ENCODE measurements at places on chromosomes 12 and 14.

GRCh38 chr12:58067610-58068387, 126.4 kb downstream of the ATP23 start:
- DNase-seq, result no peak

- no peak for DNase-seq
Observed at GRCh38 chr12:132450418-132451171, 39.4 kb upstream of the FBRSL1 start.

DNA sequence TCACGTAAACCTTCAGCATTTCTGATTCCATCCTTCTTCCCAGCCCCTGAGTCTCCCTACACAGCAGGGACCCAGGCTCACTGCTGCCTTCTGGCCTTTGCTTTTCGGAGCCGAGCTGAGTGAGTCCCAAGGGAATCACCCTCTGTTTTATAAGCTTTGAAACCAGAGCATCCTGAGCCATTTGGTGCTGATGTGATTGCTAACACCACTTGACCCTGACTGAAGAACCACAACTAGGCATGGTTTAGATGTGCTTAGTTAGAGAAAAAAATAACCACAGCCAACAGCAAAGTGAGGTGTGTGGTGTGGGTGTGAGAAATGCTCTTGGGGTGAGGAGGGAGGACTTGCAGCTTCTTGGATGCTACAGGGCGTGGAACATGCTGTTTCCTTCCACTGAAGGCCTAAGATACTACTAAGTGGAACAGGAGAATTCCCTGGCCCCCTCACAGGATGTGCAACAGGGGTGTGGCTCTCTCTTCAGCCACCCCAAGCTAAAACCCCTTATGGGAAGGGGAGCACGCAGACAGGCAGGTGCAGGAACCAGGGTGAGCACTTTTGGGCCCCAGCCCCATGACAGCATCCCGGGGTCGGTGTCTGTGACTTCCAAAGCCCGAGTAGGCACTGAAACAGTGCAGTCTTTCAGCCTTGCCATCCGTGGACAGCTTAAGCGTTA, at the start of gene TC2N:
TC2N (minus strand) TSS at position 221 of the 673 bp plus-strand sequence. CDS start 53,767 bp downstream, outside the sequence.
- DNase-seq, result no peak

- DNase-seq, result no peak
Observed at GRCh38 chr12:26205941-26206340, 10.6 kb downstream of the SSPN start.

DNA sequence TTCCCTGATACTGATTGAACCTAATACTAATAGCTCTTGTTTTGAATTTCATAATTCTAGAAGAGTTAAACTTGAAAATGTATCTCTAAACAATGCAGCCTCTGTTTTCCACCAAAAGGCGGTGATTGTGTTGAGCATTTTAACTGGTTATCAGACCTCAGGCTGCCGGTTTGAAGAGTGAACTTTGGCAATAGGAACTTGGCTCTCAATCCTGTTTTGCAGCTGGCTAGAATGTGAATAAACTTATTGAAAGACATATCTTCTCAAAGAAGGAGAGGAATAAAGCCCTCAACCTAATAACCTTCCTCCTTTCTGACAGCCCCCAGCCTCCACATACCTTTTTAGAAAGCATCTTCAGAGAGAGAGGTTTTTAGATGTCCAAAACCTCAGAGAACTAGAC, 105.4 kb downstream of the SRGAP1 start:
- no peak for DNase-seq

DNA sequence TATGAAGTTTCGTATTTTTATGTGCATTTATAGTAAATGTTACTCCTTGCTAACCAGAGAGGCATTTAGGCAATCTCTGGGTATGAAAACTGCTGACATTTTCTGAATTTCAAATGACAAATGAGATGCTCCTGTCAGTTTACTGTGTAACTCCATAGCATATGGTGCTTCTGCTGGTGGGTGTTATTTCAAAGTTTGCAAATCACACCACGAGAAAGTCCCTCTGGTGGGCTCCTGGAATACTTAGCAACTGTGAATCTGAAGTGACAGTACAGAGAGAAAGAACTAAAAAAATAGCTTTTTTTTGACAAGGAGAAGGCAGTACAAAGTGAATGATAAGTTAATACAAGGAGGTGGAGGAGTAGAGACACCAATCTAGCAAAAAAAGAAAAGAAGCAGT, 161.5 kb downstream of the DERA start:
- DNase-seq, result no peak

DNA sequence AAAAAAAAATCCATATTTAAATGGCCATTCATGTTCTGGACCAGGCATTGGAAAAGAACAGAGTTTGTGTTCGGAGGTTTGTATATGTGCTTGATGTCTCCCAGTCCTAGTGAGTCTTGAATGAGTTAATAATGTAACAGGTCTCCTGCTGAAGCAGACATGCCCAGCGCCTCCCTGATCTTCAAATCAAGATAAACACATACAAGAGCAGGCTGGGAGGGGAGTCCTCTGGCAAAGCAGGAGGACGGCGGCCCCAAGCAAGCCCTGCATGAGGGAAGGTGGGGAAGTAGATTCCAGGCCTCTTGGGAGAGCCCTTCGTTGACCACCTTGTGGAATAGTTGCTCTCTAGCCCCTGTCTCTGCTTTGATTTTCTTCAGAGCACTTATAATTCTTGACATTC, 156.3 kb downstream of the ZFP36L1 start:
- no peak for DNase-seq

DNA sequence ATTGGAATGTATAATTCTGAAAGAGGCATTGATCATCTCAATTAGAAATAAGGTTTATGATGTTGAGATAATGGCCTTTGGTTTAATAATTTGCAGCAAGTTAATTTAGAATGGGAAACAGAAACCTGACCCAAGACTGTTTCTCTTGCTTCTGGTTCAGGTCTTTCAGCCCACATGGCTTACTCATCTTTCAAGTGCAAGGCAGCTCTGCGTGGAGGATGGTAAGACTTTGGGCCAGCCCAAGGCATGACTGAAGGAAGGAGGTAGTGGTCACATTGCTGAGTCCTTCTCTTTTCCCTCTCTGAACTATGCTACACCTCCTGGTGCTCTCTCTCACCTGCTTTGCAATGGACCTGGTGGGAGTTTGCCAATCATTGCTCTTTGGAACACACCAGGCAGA, 98.7 kb downstream of the CAND1 start:
- DNase-seq, result no peak

GRCh38 chr14:30225176-30225575, 297.5 kb upstream of the PRKD1 start:
- no peak for DNase-seq

GRCh38 chr14:75246546-75247285, 31.9 kb upstream of the FOS start:
- no peak for DNase-seq

DNA sequence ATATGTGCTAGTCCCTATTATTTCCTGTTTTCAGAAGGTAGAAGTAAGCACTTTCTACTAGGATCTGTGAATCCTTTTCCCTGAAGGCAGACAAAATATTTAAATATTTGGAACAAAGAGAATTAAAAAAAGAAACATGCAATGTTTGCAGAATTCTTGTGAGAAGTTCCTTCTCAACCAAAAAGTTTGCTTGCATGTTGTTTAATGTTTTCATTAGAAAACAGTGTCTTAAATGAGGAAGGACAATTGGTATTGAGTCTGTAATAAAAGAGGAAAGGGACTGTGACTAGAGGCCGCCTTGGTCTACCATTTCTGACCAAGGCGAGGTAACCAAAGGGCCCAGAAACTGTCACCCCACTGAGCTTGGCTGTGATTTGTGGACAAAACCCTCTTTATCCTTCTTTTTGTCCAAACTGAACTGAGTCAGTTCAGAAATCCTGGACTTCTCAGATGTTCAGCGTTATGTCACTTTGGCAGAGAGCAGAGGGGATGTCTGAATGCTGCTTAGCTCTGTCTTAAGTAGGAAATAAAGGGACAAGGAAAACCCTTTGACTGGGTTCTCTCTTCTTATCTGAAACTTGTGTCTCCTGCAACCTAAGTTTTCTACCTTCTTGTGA, 129.8 kb upstream of the CPM start:
- DNase-seq, result no peak

DNA sequence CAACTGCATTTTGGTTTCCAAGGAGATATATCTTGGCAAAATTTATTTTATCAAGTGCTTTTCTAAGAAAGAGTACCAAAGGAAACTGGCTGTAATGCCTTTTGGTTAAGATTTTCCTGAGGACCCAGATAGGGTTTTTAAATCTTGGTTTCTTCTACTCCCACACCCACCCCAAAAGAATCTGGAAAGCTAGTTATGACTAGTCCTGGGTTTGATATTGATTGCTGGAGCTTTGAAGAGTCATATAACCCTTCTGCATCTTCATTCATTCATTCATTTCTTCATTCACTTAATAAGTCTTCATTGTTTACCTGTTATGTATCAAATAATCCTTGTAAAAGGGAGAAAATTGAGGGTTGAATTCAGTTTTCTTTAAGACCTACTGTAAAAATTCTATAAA, 425.2 kb downstream of the PCNX1 start:
- DNase-seq, result no peak

- DNase-seq, result no peak
Observed at GRCh38 chr12:54239620-54240019, 40.3 kb downstream of the CBX5 start.

- DNase-seq, result no peak
Observed at GRCh38 chr14:39739796-39740195, 307.6 kb upstream of the FBXO33 start.

DNA sequence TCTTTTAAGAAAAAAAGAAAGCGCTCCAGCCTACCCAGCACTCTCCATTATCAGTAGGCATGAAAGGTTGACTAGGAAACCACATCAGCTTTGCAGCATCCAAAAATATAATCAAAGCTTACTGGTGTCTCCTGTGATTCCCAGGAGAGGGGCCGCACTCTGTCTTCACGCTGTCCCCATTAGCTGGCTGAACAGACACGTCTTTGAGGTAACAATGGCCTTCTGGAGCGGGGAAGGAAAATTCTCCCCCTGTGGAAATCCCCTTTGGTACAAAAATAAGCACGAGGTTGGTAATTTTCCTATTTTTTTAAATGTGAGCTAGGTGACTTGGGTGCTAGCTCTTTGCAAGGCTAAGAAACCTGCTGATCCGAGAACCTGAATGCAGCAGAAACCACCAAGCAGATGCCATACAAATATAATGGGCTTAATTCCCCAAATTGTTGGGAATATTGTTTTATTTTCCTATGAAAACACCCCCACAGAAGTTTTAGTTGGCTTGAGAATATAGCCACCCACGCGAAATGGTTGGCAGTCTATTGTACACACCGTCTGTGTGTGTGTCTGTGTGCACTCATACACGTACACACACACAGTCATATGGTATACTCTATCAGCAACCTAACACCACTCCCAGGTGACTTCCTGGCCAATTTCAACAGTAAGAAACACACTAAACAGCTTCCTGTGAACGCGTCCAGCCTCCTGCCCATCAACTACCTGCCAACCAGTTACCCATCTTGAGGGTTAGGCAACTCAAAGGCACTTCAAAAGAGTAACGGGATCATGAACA, 71.2 kb downstream of the KSR2 start:
- no peak for DNase-seq

DNA sequence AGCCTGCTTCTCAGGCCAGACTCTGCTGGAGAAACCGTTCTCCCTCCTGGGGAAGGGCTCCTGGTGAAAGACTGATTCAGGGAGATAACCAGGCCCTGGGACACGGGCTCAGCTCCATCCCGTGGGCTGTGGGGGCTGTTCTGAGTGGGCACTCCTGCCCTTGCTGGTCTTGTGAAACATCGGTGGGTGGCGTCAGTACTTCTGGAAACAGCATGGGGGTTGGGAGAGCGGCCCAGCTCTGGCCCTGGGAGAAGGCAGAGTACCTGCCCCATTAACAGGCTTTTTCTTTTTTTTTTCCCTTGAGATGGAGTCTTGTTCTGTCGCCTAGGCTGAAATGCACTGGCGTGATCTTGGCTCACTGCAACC, 786 bp downstream of the SLC25A47 start:
- no peak for DNase-seq

DNA sequence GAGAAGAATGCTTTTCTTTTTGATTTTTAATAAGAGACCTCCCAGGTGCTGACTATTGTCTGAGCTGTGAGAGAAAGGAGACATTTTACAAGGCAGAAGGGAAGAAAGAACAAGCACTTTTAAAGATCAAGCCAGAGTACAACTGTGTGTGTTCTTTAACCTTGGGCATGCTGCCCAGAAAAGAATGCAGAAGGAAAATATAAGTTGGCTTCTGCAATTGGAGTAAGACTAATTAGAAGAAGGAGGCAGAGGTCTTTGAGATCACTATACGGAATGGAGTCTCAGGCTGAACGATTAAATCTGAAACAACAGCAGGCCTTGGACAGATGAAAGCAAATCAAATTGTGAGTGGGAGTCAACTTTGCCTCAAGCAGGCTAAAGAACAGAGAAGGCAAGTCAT, 230.5 kb downstream of the ATP23 start:
- DNase-seq, result no peak

GRCh38 chr14:24196071-24197055, 1.1 kb upstream of the TM9SF1 start:
- no peak for DNase-seq

DNA sequence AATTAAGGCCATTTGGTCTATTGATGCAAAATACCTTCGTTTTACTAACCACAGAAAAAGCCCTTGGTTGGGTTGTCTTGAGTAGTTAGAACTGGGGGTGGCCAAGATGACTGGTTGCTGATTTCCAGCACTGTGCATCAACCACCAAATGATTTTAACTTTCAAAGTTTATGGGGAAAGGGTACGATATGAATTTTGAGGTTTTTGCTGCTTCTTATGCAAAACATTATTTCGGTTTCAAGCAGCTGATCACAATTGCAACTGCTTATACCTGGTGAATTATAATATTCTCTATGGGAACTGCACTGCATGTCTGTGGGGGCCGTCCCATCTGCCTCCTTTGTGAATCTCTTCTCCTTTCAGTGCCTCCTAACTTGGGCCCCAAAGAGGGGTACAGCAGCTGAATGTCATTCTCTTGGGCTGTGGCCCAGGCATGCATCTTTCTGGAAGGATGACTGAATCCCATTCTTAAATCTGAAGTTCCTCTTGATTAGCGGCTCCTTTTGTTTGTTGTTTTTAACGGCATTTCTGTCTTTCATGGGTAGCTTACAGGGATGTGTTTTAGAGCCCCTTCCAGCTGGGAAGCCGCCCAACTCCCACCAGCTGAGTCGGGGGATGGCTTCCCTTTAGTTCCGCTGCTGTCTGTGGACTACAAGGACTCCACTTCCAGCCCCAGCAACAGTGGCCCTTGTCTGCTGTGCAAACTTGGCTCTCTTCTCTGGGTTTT, 479.8 kb downstream of the ZFP36L1 start:
- no peak for DNase-seq

- no peak for DNase-seq
Observed at GRCh38 chr12:57119294-57120085, 8.3 kb upstream of the STAT6 start.

GRCh38 chr12:123095078-123095881, 55.6 kb downstream of the PITPNM2 start:
- DNase-seq, result no peak

GRCh38 chr12:57837864-57838562, 8.5 kb downstream of the CTDSP2 start:
- no peak for DNase-seq

DNA sequence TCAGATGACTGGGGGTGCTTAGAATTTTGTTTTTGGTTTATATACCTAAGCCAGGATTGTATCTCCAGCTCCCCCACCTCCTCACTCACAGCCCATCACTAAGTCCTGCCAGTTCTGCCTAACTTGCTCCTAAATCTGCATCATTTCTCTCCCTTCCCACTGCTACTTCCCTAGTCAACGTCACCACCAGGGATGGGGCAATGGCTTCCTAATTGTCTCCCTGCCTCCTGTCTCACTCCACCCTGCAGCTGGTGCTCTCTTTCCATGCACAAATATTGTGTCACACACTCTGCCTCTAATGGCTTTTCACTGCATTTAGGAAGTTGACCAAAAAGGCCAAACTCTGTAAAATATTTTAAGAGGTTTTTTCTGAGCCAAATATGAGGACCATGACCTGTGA, 11.5 kb downstream of the OAS2 start:
- no peak for DNase-seq

Measured in NCI-H187 treated with DMSO at 0.1 percent for 48 hours (cell line).